Activated T-cell treated with anti-CD3 and anti-CD28 coated beads, Interleukin-2, amount 50 U/mL, for 72 hours (primary cell): ENCODE measurements at places on chromosomes 16 and 17. TPM values are rescaled to one million over a fixed set of nuclear protein-coding genes. Genes with fewer than 3 reads are reported as not detected.

- peaks cover 5% of the 10 kb centered on the region for H3K4me1 ChIP-seq
- no peak overlapping the region for H3K4me3 ChIP-seq
- no peak for DNase-seq
- peaks cover 21% of the 10 kb centered on the region for H3K27me3 ChIP-seq
- no peaks in the 10 kb centered on the region for H3K36me3 ChIP-seq
Observed at GRCh38 chr17:54948380-54948779, 20.1 kb downstream of the COX11 start.

DNA sequence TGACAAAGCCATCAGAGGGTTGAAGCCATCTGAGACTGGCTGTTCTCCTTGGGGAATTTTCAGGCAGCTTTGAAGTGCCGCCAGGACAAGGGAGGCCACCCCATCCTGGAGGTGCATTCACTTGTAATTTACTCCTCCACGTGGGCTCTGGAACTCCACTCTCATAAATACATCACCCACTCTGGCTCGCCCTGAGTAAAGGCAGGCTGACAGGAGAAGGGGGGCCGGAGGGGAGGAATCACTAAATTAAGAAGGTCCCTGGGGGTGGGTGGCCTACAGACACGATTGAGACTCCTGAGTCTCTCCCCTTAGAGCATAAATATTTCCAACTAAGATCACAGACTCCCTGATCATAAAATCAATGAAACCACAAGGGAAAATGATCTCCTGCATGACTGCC is 56.3 kb upstream of the HNF1B start:
- no peaks in the 10 kb centered on the region for H3K36me3 ChIP-seq
- H3K4me3 ChIP-seq = no peak overlapping the region
- H3K27ac ChIP-seq = no peak overlapping the region
- peaks cover 13% of the 10 kb centered on the region for H3K27me3 ChIP-seq

DNA sequence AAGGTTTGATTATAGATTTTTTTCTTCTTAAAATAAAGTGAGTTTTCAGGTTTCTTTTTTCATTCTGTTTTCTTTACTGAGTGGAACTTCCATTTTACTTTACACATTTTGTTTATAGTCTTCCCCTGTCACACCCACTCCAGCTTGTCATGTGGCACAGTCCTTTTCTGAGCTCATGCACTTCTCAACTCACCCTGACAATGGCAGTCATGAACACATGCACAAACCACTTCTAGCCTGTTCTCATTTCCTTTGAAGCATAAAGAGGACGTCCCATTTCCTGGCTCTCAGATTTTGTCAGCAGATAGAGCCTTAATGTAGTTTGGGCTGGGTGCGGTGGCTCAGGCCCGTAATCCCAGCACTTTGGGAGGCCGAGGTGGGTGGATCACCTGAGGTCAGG is 168.0 kb downstream of the AHSP start:
- H3K27me3 ChIP-seq = no peaks in the 10 kb centered on the region
- no peaks in the 10 kb centered on the region for H3K4me1 ChIP-seq
- peak; percentile 48 for DNase-seq
- H3K27ac ChIP-seq = no peak overlapping the region

DNA sequence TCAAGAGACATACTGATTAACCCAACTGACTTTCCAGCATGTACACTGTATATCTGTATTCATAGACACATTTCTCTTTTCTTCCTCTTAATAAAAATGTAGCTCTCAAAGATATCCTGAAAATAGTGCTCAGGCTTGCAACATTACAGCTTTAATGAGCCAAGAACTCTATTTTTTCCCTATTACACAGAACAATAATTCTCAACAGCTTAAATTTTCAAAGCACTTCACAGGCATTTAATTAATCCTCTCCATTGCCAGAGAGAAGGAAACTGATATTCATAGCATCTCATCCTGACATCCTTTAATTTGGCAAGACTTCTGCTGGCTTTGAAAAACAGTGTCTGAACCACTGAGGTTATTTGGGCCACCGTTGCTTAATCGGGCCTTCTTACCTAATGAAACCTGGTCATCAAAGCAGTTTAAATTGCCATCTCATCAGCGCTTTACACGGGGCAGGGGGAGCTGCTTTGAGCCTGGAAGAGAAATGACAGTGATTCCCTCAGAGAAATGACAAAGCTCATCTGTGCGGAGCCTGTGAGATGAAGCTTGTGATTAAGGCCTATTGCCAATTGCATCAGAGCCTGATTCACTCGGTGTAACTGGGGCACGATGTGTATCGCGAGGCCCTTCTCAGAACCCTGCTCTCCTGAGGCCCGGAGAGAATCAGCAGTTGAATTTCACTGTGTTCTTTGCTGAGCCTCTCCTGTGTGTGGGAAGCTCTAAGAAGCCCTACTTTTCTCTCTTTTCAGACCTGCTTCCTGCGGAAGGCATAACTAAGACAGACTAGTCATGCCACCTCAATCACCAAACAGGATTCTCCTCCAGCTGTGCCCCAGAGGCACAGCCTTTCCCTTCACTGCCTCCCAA is 8.5 kb upstream of the SIAH1 start:
- DNase-seq = peak; percentile 27
- H3K27ac ChIP-seq = peak overlapping the region; percentile 66
- no peaks in the 10 kb centered on the region for H3K27me3 ChIP-seq
- no peaks in the 10 kb centered on the region for H3K4me1 ChIP-seq
- H3K4me3 ChIP-seq = no peak overlapping the region
- no peaks in the 10 kb centered on the region for H3K36me3 ChIP-seq

GRCh38 chr16:2471653-2472487 is 773 bp downstream of the NTN3 start:
- H3K27ac ChIP-seq = no peak overlapping the region
- H3K4me3 ChIP-seq = peak overlapping the region; percentile 62
- DNase-seq = no peak
- peaks cover 22% of the 10 kb centered on the region for H3K4me1 ChIP-seq

ITGAD gene
- 0.05 TPM for total RNA-seq

DNA sequence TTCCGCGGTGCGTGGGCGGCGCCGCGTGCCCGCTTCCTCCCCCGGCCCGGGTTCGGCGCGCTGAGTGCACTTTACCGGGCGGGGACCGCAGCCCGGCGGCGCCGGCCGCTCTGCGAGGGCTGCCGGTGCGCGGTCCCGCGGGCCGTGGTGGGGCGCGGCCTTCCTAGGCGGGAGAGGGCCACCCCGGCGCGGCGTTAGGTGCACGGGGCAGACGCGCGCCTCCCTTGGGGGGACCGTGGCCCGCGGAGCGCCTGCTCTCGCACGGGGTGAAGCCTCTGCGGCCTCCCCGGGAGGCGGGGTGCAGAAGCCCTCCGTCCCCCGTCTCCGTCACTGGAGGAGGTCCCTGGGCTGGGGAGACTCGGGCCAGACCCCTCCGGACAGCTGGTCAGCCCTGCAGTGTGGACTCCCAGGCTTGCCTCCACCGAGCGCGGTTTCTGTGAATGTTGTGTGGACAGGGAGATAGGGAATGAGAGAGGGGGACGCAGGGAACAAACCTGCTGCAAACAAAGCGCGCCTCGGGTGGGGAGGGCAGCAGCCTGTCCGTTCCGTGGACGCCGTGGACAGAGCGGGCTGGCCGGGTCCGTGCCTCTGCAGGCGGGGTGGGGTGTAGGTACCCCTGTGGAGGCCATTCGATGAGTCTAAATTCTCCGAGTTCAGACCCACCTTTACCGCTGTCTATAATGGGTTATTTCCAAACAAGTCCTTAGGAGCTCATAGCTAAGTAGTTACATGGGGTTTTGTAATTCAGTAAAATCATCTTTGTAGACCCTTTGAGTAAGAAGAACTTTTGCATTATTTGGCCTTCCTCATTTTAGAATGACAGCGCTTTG is 721 bp downstream of the TBCD start:
- H3K36me3 ChIP-seq = no peaks in the 10 kb centered on the region
- DNase-seq = peak; percentile 64
- H3K4me3 ChIP-seq = peak overlapping the region; percentile 90
- H3K27me3 ChIP-seq = no peaks in the 10 kb centered on the region
- H3K27ac ChIP-seq = no peak overlapping the region
